PC-3 (cell line): ENCODE measurements at places on chromosomes 3 and 15. TPM values are rescaled to one million over a fixed set of nuclear protein-coding genes. Genes with fewer than 3 reads are reported as not detected.

GRCh38 chr15:39156166-39156565, 424.7 kb upstream of the THBS1 start:
- no peak overlapping the region for H3K4me3 ChIP-seq
- no peaks in the 10 kb centered on the region for H3K27me3 ChIP-seq
- no peak for DNase-seq
- no peak overlapping the region for H3K27ac ChIP-seq

DNA sequence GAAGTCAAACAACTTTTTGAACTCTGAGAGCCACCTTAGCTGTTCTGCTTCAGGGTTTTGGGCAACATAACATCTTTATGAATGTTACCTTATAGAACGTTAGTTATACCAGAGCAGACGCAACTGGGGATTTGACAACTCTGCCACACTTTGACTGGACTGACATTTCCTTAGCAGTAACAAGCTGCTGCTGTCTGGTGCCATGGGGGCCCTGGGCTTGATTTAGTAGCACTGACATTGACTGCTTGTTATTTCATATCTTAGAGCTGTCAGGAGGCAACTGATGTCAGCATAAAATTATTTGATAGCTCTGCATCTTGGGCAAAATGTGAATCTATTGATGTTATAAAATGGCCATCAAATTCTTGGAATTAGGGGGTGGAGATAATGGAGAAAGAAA, 285.4 kb downstream of the ROBO2 start:
- no peaks in the 10 kb centered on the region for H3K36me3 ChIP-seq
- no peak overlapping the region for H3K4me3 ChIP-seq
- no peak for DNase-seq
- H3K27ac ChIP-seq = no peak overlapping the region

Gene NDN
- total RNA-seq = not detected in 2 replicates

Gene SPSB4
- total RNA-seq = not detected in 2 replicates

Gene C3orf49
- not detected in 2 replicates for total RNA-seq
